Activated CD8-positive, alpha-beta T cell treated with anti-CD3 and anti-CD28 coated beads for 36 hours (primary cell): ENCODE measurements at places on chromosomes 3 and 15. TPM values are rescaled to one million over a fixed set of nuclear protein-coding genes. Genes with fewer than 3 reads are reported as not detected.

PIERCE2 gene
- total RNA-seq: not detected

DNA sequence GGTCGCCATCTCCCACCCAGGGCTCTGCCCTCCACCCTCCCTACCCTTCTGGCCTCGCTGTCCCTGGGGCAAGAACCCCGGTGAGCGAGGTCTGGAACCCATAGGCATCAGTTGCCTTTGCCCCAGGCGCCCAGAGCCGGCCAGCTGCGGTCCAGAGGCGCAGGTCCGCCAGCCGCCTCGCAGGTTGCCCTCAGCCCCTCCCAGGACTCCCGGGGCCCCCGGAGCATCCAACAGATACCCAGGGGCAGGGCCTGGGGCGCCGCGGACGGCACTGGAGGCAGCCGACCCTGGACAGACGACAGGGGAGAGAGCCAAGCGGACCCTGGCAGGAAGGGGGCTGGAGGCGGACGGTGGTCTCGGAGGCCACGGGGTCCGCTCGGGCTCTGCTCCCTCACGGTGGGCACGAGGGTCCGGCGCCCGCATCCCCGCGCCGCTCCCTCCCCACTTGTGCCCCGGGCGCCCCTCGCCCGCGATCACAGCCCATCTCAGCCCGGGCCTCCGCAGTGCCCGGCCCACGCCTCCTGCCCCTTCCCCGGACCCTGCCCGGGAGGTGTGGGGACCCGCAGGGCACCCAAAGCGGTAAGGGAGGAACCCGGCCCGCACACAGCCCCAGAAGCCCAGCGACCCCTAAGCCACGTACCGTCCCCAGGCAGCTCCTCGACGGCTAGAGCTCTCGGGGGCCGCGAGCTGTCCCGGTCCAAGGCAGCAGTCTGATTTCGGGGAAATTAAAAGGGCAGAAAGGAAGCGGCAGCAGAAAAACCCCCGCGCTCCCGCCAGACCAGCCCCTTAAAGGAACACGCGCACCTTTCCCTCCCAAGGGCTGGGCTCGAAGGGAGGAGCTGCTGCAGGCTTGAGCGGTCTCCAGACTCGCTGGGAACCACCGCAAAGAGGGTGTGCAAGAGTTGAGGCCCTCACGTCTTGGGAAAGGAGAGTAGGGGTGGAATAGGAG, at the start of gene HAPLN3:
HAPLN3 (minus strand) TSS at position 726 of the 949 bp plus-strand sequence. CDS start 8,246 bp downstream, outside the sequence.
- DNase-seq: peak; percentile 86
- H3K4me1 ChIP-seq: peaks cover 32% of the 10 kb centered on the region
- H3K27me3 ChIP-seq: no peaks in the 10 kb centered on the region
- H3K27ac ChIP-seq: peak within 1 kb of the TSS; percentile 88

GRCh38 chr3:134460965-134461364, 24.8 kb downstream of the ANAPC13 start:
- H3K27ac ChIP-seq: no peak overlapping the region
- no peak for DNase-seq
- H3K4me1 ChIP-seq: no peaks in the 10 kb centered on the region

PDCD6IP gene
- 139 TPM for total RNA-seq

- H3K36me3 ChIP-seq: no peaks in the 10 kb centered on the region
- peaks cover 9% of the 10 kb centered on the region for H3K4me1 ChIP-seq
- peak; percentile 56 for DNase-seq
- H3K27me3 ChIP-seq: peaks cover 30% of the 10 kb centered on the region
- no peak overlapping the region for H3K27ac ChIP-seq
These were observed 80.3 kb downstream of the PEX5L start for GRCh38 chr3:179956416-179956830.

DNA sequence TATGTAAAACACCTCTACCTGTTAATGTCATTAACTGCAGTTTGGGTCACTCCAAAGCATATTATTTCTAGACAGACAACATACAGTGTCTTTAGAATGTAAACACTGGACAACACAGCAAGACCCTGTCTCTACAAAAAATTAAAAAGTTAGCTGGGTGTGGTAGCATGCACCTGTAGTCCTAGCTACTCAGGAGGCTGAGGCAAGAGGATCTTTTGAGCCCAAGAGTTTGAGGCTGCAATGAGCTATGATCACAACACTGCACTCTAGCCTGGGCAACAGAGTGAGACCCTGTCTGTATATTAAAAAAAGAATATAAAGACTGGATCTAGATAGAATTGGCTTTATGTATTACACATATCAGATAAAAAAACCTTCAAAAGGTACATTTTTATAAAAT, 20.0 kb upstream of the SPESP1 start:
- H3K27ac ChIP-seq: no peak overlapping the region
- H3K36me3 ChIP-seq: no peaks in the 10 kb centered on the region
- no peaks in the 10 kb centered on the region for H3K4me1 ChIP-seq
- no peak overlapping the region for H3K4me3 ChIP-seq
- no peak for DNase-seq

TERC gene
- 29.0 TPM for total RNA-seq

- H3K27me3 ChIP-seq: no peaks in the 10 kb centered on the region
- DNase-seq: no peak
- H3K27ac ChIP-seq: no peak overlapping the region
- H3K4me1 ChIP-seq: peaks cover 28% of the 10 kb centered on the region
These were observed 21.7 kb downstream of the ETFA start for GRCh38 chr15:76289582-76289981.
